ENCODE measurements at places on chromosomes 2 and 18. TPM values are rescaled to one million over a fixed set of nuclear protein-coding genes. Genes with fewer than 3 reads are reported as not detected.

Gene CCDC141
- total RNA-seq = 1.5 TPM

Gene SLC23A3
- total RNA-seq = 5.8 TPM

Gene OTOS
- total RNA-seq = not detected

Gene KLF7
- 12.9 TPM for total RNA-seq

Gene TACR1
- total RNA-seq = 1.2 TPM

Gene VSNL1
- 2.1 TPM for total RNA-seq

Gene GALNT14
- total RNA-seq = not detected

Gene SH3RF3
- 3.0 TPM for total RNA-seq

GRCh38 chr2:163709270-163709669 lies 26.5 kb downstream of the FIGN start:
- DNase-seq = no peak

DNA sequence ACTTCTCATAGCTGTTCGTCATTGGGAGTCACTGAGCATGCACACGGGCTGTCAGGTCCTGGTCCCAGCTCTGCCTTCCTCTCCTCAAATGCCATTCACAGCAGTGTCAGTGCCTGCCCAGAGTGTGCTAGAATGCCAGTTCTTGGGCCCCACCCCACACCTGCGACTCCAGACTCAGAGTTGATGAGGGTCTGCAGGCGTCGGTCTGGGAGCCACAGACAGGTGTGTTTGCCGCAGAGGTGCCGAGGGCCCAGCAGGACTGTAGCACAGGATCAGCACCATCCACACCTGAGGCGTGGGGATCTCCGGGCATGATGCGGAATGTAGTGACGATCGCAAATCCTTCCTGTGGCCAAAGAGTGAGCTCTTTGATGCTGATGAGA lies 56.5 kb downstream of the AGAP1 start:
- no peak for DNase-seq

DNA sequence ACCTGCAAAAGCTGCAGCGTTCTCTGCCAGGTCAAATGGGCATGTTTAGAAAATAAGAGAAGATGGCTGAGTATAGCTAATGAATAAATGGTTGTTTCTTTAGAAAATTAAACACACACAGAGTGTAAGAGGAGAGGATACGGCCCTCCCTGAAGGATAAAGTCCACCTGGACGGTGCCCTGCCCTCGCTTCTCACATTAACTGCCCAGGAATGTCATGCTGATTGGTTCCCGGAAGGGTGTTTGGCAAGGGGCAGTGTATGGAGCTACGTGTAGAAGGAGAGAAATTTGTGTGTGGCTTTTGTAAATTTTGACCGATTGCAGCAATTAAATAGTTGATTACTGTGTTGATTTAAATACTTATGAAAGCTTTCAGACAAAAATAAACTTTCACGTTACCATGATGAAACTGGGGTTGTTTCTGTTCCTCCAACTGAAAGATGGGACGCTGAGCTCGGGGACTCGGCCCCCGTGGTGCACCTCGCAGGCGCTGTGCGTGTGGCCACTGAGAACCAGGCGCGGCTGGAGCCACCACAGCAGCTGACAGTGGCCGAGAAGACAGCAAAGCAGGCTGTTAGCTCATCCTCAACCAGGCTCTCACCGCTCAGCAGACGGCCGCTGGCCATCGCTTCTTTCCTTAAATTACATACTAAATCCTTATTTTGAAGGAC lies 22.7 kb downstream of the MPPE1 start:
- DNase-seq = peak; percentile 71

DNA sequence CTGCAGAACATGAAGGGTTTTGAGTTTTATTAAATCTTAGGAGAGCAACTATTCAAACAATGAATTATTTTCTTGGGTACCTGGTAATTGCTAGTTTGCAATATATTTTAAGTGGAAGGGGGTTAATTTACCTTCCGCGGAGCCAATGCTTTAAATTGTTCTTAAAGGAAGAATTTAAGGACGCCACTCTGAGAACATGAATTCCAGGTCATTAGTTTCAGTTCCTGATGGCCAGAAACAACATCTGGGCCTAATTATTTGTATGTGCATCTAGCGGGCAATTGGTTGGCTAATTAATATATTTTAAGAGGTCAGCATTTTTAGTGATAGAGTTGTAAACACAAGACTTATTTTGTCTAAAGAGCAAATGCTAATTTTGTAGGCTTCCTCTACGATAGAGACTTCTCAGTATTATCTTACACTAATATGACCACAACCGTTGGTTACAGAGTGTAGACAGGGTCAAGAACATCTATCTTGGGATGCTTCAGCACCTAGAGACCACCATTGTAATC lies 40.8 kb downstream of the CCBE1 start:
- no peak for DNase-seq

GRCh38 chr2:219962801-219963200 lies 335.4 kb downstream of the SLC4A3 start:
- no peak for DNase-seq

DNA sequence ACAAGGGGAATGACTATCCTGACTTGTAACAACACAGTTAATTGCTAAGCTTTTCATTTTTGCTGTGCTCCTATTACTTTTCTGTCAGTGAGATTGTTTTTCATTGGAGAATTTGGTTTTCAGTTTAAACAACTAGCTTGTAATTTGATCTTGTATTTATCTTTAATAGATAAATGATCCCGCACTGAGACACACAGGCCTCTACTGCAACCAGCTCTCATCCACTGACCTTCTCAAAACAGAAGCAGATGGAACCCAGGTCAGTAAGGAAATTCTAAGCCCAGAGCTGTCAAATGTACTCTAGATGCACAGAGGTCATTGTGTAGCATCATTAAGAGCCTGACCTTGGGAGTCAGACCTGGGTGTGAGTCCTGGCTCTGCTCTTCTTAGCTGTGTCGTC lies 30.7 kb downstream of the PTRHD1 start:
- no peak for DNase-seq

- no peak for DNase-seq
Observed at GRCh38 chr2:53559302-53559966, 208.2 kb upstream of the CHAC2 start.

DNA sequence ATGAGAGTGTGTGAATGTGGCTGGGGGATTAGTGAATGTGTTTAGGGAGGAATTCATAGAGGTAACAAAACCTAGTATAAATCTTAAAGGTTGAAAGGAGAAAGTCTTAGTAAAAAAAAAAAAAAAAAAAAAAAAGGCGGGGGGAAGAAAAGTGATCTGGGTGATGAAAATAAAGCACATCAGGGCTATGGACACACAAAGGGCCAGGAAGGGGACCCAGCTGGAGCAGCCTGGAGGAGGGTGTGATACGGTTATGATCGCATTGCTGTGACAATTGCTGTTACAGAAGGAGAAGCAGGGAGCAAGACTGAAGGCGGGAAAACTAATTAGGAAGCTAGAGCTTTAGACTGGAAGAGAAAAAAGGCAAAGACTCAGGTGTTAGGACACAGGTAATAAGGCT lies 85.4 kb downstream of the DLGAP1 start:
- no peak for DNase-seq
